ENCODE measurements at places on chromosomes 7 and 10. TPM values are rescaled to one million over a fixed set of nuclear protein-coding genes. Genes with fewer than 3 reads are reported as not detected.

GRCh38 chr10:28910956-28911355, 233.6 kb downstream of the BAMBI start:
- peak; percentile 17 for DNase-seq

The MCM10 gene
- total RNA-seq = 8.1 TPM

The PDK4 gene
- total RNA-seq = under 0.01 TPM

GRCh38 chr10:48842231-48842630, 97.4 kb downstream of the LRRC18 start:
- DNase-seq = no peak

DNA sequence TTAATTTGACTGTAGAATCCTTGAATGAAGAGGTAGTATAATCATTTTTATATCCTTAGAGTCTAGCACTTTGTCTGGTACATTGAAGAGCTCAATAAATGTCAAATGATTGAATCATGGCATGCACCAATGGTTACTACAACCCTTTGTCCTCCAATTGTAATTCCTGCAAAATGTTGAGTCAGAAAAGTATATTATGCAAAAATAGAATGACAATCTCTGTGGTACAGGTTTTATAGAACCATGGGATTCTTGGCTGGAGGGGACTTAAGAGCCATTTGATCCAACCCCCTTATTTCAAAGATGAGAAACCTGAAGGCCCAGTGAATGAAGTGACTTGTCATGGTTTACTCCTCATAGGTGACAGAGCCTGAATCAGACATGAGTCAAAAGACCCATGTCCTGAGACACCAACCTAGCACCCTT, 30.9 kb upstream of the SMKR1 start:
- no peak for DNase-seq

- no peak for DNase-seq
Measured at GRCh38 chr7:117113871-117114270, 160.6 kb downstream of the ST7 start.

- DNase-seq = no peak
Measured at GRCh38 chr10:88995156-88995876, 4.7 kb downstream of the FAS start.

GRCh38 chr7:91492317-91492716, 228.1 kb downstream of the FZD1 start:
- DNase-seq = no peak

- no peak for DNase-seq
Measured at GRCh38 chr10:112821038-112821437, 129.0 kb upstream of the TCF7L2 start.

The CALML3 gene
- not detected for total RNA-seq

DNA sequence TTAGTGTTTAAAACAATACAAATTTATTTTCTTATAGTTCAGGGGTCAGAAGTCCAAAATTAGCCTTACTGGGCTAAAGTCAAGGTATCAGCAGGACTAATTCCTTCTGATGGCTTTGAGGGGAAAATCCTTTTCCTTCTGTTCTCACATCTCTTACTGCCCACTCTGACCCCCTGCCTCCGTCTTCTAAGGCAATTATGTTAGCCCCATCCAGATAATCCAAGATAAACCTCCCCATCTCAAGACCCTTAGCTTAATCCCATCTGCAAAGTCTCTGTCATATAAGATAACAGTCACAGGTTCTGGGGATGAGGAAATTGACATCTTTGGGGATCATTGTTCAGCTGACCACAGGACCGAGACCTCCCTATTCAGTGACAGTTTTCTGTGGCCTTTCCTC, 22.3 kb downstream of the MACROH2A2 start:
- no peak for DNase-seq

GRCh38 chr7:104040666-104041065, 51.2 kb upstream of the RELN start:
- DNase-seq = peak; percentile 0

DNA sequence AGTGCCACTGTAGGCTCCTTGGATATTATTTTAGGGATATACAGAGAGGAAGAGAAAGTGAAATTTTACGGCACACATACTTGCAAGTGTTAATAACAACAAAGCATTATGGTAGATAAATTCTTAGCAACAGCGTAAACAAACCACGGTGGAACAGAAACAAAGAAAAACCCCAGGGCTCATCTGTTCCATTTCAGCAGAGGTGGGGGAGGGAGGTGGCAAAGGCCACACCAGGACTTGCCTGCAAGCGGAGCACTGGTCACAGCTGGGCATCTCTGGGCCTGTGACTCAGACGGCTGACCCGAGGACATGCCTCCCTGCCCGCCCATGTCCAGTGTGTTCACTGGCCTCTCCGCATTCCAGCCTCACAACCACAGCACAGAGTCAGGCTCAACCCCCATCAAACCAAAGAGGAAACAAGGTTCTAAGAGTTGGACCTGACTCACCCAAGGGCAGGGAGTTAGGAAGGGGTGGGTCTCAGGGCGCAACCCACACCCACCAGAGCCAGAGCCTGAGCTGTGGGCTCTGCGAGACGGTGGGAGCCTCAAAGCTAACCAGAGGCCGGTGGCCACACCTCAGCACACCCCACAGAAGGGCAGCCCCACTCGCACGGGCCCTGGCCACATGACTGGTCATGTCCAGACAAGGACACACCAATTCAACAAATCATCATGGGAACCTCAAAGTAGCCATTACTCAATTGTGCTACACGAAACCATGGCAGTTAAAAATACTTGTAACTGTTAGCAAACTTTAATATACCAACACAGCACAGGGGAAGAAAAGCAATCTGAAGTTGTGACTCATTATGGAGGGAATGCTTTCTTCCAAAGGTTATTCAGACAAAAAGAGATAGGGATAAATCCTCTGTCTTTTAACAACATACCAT, 10.7 kb downstream of the ESYT2 start:
- DNase-seq = peak; percentile 99

- DNase-seq = peak; percentile 28
Measured at GRCh38 chr7:112665709-112666108, 124.5 kb downstream of the TMEM168 start.

DNA sequence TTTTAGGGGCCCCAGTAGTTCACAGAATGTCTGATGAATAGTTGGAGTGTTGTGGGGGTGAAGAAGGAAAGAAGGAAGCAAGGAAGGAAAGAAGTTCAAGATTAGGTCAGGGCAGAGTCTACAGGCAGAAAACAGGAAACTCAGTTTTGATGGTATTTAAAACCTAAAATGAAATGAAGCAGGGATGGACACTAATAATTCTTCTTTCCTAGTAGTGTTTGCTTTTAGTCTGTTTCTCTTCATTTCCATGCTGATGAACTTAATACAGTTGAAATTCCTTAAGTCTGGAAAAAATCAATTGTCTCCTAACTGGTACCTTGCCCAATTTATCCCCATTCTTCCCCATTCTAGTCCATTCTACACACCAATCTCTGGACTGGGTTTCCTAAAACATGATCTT, 59.0 kb upstream of the GSAP start:
- no peak for DNase-seq

GRCh38 chr7:101288439-101288838, 33.2 kb downstream of the IFT22 start:
- DNase-seq = no peak

DNA sequence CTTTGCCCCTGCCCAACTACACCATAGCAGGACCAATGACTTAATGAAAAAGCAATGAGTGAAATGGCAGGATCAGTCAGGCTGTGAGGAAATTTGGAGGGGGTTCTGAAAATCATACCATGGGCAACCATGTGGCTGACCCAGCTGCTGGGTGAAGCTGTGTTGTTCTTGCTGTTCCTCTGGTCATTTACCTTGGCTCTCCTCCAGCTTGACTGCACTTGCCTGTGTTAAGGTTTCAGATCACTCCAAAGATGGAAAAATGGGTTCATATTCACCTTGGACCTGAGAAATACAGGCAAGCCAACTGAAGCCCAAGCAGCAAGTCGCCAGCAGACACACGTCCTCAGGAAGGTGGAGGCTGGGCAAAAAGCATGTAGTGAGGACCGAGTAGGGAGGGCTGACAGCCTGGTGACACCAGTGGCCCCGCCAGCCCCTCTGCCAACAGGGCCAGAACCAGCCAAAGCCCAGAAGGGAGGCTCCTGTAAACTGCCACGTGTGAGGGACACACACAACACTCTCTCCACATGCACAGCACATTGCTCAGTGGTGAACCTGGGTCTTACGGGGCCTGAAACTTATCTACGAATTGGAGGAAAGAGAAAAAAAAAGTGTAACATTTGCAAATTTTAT, 40.1 kb downstream of the PARP12 start:
- DNase-seq = no peak

DNA sequence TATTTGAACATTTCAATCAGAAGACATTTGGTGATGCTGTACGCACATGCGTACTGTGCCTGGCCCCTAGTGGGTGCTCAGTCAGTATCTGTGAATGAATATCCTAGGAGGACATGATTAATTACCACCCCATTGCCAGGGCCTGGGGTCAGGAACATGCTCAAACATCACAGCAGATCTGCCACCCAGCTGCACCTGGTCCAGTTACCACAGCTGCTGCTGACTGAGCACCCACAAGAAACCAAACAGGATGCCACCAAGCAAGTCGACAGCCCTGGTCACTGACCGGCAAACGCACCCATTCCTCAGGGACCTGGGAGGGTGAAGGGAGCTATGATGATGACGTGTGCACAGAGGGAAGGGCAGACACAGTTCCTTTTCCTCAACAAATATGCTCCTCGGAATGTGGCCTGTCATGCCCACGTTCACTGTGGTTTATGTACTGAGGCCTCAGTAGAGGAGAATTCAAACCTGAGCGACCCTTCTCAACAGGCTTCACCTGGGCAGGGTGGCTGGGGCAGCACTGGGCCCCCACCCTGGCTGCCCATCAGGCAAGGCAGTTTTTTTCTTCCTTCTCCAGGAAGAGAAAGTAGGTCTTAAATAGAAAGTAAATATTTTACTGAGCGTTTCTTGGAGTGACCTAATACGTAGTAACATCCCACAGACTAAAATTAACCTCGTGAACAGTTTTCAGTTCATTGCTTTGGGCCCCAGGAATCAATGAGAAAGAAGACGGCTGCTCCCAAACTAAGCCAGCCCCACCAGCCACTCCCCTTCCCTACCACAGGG, 13.4 kb downstream of the CTBP2 start:
- DNase-seq = peak; percentile 84

DNA sequence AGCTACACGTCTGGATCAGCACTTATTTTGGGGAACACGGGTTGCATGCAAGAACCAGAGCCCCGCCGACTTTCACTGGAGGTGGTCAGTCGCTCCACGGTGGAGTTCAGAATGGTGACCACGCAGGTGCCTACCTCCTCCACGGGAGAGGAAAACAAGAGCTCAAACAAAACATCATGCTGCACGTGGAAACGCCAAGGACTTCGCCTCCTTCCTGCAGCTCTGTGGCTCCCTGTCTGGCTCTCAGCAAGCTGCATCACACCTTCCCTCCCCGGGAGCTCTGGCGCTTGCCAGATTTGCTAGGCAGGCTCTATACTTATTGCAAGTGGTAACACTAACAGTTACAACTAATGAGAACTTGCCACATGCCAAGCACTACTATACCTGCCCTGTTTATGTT, 26.0 kb downstream of the GSDME start:
- DNase-seq = no peak

- no peak for DNase-seq
Measured at GRCh38 chr7:30453016-30453415, 25.6 kb downstream of the NOD1 start.

DNA sequence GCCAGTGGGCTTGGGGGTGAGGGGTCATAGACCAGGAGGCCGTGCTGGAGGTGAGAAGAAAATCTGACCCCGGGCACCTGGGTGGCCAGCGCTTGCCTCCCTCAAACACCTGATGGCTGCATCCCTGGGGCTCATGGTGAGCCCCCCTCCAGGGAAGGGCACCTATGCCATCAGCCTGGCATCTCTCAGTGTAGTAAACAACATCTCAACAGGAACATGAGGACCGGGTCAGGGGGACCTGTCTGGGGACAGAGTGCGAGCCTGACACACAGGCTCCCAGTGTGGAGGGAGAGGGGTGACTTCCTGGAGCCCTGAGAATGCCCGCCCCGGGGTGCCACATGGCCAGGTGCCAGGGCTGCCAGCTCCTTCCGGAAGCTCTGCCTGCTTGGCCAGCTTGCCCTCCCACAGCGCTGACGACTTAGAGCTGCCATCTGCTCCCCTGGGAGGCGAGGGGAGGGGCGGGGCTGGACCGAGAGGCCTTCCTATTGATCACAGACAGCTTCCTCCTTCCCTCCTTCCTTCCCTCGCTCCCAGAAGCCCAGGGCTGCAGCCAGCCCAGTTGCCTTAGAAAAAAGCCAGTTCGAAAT, 12.3 kb downstream of the STX1A start:
- no peak for DNase-seq

DNA sequence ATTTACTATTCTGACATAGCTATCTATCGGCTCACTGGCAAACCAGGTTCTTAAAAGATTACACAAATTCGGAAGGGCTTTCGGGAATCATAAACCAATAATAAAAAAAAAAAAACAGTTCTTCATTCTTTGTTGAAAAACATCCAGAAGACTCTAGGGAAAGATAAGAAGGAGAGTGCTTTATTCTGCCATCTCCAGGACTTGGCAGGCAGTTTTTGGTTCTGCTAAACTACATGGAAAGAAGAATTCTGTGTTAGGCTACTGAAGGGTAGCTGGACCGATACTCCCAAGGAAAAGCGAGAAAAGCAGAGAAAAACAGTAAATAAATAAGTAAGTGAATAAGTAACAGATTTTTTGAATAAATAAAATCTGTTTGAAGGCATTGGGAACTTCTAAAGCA, 423.5 kb upstream of the KLF6 start:
- no peak for DNase-seq

DNA sequence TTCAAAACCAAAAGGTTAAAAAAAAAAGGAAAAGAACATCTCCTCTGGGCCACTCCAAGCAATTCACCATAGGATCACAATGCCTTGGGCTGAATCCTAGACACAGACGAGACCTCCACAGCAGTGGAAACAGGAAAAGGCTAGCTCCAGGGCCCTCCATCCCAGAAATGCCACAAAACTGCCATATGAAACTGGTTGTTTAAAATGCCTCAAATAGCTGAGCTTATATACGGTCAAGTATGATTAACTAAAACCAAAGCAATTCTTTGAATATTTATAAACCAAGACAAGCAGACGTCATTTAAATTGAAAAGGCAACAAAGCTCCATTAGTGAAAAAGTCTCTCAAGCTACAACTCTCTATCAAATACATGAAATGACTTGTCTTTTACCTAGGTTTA, 63.1 kb downstream of the DOCK4 start:
- peak; percentile 25 for DNase-seq

DNA sequence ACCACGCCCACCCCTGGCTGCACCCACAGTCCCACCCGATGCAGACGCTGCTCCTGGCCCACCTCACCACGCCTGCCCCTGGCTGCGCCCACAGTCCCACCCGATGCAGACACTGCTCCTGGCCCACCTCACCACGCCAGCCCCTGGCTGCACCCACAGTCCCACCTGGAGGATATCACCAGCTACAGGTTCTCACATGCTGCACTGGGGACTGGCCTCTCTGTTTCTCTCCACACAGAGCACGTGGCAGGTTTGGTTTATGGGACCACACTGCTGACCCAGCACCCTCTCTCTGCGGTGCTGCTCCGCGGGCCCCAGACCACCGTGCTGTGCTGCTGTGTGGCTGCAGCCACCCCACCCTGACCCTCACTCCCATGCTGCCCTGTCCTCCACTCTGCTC, 120.9 kb downstream of the VIPR2 start:
- DNase-seq = no peak

Measured in fibroblast of villous mesenchyme (primary cell).